ENCODE measurements at places on chromosomes 11 and 22. TPM values are rescaled to one million over a fixed set of nuclear protein-coding genes. Genes with fewer than 3 reads are reported as not detected.

DNA sequence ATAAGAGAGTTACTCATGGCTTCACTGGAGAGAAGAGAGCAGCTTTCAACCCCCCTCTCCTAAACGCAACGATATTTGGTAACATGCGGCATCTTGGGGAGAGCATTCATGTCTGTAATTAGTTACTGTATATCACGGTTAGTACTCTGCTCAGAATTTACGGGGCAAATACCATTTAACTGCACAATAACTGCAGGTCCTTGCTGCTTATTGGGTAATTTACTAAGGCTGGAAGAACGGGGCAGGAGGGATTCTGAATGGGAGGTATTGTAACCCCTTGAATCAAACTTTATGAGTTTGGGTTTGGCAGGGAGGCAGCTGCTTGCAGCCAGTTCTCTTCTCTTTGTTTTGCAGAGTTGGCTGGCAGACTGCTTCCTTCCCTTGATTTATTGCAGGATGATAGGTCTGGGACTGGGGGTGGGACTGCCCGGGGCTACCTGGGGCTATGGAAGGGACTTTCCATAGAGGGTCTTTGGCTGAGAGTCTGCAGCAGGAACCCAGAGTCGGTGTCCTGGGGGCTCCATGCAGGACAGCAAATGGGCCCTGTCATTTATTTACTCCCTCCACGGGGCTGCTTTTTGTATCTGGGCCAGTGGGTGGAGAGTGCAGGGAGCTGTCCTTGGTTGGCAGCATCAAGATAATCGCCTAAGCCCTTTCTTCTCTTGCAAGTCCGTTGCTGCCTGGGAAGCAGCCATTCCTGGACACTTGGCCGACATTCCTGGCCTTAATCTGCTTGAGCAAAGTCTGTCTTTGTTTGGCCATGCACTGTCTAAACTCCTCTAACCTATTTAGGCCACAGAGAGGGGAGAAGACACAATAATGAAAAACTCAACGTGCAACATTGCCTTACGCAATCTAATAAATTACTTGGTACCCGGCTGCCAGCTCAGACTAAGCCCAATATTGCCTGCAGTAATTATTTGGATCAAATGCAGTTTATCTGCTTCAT lies 188.9 kb downstream of the ST3GAL4 start:
- DNase-seq: no peak

DNA sequence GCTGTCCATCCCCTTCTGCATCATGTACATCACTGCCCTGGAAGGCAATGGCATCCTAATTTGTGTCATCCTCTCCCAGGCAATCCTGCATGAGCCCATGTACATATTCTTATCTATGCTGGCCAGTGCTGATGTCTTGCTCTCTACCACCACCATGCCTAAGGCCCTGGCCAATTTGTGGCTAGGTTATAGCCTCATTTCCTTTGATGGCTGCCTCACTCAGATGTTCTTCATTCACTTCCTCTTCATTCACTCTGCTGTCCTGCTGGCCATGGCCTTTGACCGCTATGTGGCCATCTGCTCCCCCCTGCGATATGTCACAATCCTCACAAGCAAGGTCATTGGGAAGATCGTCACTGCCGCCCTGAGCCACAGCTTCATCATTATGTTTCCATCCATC lies 337 bp downstream of the OR52B6 start:
- DNase-seq: no peak

DNA sequence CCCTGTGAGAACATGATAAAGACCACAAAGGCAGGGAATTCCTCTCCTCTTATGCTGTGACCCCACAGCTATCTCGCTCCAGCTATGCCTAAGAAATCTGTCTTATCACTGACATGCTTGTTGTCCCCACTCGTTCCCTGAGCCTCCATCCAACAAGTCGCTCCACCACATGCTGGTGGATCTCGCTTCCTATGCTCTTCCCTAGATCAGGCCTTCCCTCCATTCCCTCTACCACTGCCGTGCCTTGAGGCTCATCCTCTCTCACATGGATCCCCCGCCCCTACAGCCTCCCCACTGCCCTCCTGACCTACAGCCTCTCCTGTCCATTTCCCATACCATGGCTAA lies 1.4 kb upstream of the DGAT2 start:
- no peak for DNase-seq

- DNase-seq: no peak
These were observed 112.0 kb upstream of the ARHGAP42 start for GRCh38 chr11:100574894-100575769.

- DNase-seq: no peak
These were observed 112.7 kb downstream of the SHANK2 start for GRCh38 chr11:71139516-71140205.

DNA sequence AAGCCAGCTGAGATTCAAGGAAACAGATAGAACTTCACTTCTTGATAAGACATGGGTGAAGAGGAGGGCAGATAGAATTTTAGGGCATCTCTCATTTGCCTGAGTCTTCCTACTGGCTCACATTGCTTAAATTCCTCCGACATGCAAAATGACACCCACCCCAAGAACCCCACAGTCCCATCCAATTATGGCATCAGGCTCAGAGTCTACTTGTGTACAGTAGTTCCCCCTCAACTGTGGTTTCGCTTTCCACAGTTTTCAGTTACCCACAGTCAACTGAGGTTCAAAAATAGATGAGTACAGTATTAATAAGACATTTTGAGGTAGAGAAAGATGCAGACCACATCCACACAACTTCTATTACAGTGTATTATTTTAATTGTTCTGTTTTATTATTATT lies 99.8 kb downstream of the TTC17 start:
- no peak for DNase-seq

DNA sequence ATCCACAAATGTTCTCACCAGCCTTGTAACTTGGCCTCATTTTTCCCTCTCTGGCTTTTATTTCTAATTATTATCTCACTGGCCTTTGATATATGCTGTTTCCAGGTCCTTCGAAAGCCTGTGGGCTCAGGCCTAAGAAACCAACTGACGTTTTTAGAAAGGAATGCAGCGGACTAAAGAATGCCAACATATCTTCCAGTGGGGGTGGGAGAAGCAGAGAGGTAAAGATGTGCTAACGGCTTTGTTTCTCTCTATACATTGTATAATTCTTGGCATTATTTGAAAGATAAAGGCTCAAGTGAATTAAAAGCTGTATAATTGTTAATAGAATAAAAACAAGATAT lies 28.2 kb downstream of the OR6Q1 start:
- no peak for DNase-seq

DNA sequence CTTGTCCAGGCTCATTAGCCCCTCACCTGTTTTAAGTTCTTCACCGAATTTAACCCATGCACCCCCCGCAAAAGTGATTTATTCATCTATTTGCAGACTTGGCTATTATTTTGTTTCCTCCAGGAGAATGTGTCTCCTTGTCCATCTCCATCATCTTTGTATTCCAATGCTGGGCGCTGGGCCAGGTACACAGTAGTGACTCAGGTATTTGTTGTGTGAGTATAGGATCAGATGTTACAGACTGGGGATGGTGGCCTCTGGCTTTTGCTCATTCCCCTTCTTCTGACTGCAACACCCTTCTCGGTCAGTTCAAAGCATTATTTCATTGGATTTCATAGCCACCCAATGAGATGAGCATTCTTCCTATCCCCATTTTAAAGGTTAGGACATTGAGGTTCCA lies 408.2 kb downstream of the MN1 start:
- no peak for DNase-seq

GRCh38 chr22:19454156-19454555 lies 6.6 kb upstream of the C22orf39 start:
- DNase-seq: no peak

- DNase-seq: no peak
These were observed 20.0 kb downstream of the CALCB start for GRCh38 chr11:15093432-15093831.

GRCh38 chr22:22534604-22535415 lies 14.7 kb upstream of the ZNF280A start:
- DNase-seq: no peak

GRCh38 chr11:45890886-45891550 lies 5.6 kb downstream of the MAPK8IP1 start:
- DNase-seq: no peak

DNA sequence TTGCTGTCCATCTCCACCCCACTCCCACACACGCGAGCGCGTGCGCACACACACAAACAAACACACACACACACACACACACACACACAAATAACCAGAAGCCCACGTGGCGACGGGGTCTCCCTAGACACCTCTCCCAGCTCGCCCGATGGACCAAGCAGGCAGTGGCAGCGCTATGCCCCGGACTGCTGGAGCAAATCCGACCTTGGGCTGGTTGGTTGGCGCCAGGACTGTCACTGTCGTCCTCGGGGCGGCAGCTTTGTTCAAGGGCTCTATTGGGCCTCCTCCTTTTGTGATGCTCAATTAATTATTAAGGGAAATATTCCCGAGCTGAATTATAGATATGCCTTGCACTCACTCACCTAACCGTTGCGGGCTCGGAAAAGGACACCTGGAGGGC lies 1.7 kb upstream of the KCNA4 start:
- no peak for DNase-seq

DNA sequence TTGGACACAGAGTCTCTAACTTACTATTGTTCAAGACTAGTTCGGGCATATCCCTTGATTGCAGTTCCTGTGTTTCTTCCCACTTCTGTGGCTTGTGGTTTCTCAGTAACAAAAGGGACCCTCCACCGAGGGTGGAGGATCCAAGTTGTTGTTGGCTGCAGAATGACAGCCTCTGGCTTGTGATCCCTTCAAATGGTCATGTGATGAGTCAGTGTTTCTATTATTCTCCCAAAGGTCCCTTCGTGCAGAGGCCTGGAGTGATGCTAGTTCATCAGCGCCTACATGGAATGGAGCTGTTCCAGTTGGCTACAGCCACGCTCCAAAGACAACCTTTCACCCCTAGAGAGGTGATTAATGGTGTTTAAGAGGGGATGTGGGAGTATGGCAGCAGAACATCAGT lies 2.6 kb upstream of the VWCE start:
- no peak for DNase-seq

SFI1 gene
- 145 TPM for total RNA-seq

OR8D1 gene
- not detected for total RNA-seq

IL17REL gene
- not detected for total RNA-seq

CASTOR1 gene
- 14.6 TPM for total RNA-seq

PAMR1 gene
- not detected for total RNA-seq

LDHAL6A gene
- total RNA-seq: not detected

OR52H1 gene
- not detected for total RNA-seq

ARHGAP42 gene
- total RNA-seq: not detected
